ENCODE measurements at places on chromosomes 6 and 20.
A peak's percentile ranks its signal among the peaks of the same experiment; 100 is the strongest.

DNA sequence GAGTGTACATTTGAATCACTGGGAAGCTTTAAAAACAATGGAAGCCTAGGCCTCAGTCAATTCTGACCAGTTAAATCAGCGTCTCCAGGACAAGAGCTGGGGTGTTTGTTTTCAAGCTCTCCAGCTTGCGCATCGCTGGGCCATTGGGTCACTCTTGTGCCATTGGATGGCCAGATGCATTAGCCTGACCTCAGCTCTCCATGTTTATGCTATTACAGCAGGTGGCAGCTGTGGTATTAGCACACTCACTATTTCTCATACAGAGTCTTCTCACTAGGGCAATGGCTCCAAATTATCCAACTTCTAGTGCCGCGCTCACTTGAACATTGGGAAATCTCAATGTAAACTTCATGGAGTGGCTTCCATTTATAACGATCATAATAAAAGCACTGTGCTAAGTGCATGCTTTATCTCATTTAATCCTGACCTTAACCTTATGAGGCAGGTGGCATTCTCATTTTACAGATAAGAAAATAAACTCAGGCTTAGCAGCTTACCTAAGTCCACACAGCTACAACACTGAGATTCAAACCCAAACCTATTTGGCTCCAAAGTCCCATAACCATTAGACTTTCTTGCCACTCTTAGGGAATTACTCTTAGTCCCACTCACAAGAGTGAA, 108.8 kb downstream of the PPP1R14C start:
- no peak for DNase-seq

GRCh38 chr6:113169484-113169883, 687.7 kb upstream of the MARCKS start:
- DNase-seq: no peak

- no peak for DNase-seq
Observed at GRCh38 chr6:31776485-31776988, 591 bp downstream of the VWA7 start.

DNA sequence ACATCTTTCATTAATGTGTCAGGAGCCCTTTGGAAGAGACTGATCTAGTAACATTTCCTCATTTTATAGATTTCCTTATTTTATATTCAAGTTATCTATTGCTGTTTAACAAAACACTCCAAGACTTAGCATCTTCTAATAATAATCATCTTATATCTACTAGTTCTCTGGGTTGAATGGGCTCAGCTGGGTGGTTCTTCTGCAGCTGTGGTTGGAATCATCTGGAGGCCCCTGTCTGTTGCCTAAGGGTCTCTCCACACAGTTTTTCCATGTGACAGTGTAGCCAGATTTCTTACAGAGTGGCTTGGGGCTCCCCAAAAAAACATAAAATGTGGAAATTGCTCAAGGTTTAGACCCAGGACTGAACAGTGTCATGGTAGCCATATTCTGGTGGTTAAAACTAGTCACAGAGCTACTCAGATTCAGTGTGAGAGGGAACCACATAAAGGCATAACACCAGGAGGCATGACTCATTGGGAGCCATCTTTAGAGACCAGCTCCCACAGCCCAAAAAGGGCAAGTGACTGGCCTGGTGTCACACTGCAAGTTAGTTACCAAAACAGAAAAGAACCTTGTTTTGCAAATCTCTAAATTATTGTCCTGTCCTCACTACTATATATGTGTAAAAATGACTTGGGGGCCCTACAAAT, 11.5 kb downstream of the SLC2A10 start:
- DNase-seq: no peak

DNA sequence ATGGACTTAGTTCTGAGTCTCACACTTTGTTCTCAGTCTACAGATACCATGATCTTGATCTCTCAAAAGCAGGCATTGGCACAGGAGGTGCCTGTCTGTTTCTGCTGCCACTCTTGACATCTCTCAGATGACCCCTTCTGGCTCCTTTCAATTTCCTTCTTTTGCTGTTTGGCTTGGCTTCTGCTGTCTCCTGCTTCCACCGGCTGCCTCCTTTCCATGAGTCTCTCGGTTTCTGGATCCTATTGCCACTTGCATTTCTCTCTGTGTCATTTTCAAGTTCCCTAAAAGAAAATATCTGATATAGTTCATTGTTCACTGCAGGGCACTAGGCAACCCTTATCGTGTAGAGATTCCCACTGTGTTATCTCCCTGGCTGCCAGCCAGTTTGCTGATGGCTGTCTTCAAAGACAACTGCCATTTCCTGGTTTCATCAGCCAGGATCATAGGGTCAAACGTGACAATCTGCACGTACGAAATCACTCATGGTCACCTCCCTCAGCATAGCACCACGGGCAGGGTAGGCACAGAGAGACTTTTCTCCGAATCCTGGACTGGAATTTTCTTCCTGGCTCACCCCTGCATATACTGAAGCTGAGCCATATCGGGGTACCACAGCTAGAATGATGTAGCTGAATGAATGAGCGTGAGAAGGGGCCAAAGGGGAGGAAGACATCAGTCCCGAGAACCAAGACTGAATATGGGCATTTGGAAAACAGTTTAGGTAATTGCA, 144.6 kb upstream of the TMEM170B start:
- no peak for DNase-seq

- no peak for DNase-seq
Observed at GRCh38 chr6:168132531-168133167, 53.6 kb upstream of the FRMD1 start.

GRCh38 chr6:5078121-5078669, 6.9 kb upstream of the PPP1R3G start:
- peak; percentile 40 for DNase-seq
